Activated naive CD4-positive, alpha-beta T cell (primary cell): ENCODE measurements at places on chromosomes 4 and X.
A peak's percentile ranks its signal among the peaks of the same experiment; 100 is the strongest.

- no peak for DNase-seq
Measured at GRCh38 chrX:14922437-14922836, 49.2 kb downstream of the MOSPD2 start.

DNA sequence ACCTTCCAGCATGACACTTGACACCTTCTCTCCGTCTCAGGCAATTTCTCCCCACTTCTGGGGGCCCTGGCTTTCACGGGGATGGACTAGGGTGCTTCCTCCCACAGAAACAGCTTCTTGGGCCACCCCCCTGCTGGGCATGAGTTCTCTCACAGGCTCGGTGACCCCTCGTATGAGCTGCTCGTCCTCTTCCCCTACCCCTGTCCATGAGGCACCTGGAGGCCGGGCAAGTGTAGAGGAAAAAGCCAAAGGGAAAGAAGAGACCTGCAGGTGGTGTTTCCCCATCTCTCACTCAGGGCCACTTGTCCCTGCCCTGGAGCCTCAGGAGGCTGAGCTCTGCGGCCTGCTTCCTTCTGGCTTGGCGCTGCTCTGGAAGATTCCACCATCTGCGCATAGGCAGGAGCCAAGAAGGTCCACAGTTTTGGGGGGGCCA is 1.9 kb upstream of the RGS12 start:
- DNase-seq: no peak

- DNase-seq: no peak
Measured at GRCh38 chr4:40594261-40595178, 35.1 kb downstream of the RBM47 start.

DNA sequence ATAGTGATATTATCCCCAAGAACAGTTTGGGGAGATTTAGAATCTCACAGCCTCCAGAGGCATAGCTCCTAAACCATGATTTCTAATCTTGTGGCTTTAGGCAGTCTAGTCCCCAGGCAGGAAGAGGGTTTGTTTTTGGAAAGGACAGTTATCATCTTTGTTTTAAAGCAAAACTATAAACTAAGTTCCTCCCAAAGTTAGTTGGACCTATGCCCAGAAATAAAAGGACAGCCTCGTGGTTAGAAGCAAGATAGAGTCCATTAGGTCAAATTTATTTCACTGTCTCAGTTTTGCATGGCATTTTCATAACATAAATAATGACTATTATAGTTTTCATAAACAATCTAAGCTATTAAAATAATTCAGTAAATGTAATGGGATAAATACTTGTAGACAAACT is 120.5 kb downstream of the MAGEC2 start:
- DNase-seq: no peak

DNA sequence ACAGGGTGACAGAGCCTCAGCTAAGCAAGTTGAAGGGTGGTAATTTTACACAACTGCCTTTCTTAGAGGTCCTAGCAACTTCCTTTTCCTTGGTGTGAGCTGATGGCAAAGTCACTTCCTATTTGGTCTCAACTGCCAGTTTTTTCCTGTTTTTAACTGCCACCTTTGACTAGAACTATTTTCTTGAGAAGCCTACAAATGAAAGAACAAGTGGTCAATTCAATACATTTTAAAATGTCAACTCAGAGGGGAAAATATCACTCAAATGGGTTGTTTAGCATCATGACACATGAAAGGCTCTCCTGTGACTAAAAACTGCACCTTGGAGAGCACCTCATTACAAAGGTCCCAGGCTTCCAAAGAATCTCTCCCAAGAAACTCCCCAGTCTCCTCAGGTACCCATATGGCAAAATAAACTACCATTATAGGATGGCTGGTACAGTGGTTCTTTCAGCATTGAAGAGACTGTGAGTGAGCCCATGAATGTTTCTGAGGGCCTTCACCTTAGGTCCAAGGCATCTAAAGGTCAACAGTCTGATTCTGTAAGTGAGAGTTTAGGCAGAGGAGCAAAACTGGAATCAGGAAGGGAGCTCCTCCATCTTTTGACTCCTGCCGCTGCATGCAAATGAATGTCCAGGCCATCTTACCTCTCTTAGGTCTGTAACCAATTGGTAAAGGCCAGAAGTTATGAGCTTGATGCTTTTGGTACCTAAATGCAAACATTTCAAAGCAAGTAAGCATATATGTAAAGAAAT is 5.5 kb upstream of the STK26 start:
- DNase-seq: no peak

DNA sequence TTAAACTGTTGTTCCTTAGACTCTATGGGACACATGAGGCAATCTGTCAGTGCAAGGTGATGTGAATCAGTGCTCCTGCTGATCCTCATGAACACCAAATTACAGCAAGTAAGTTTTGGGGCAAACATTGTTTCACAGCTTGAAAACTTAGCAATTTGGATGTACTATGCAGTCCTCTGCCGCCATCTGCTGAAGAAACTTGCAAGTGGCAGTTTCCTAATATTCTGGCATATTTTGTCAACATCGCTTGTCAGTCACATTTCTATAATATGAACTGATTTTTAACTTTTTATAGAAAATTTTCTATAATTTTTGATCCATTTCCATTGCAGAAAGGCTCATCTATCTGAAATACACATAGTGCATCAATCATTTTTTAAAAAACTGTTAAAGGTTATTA is 56.3 kb downstream of the ZAR1 start:
- DNase-seq: peak; percentile 1

GRCh38 chrX:12975991-12976558 is 1.2 kb downstream of the TMSB4X start:
- peak; percentile 21 for DNase-seq

GRCh38 chrX:117120700-117121099 is 657.9 kb upstream of the CT83 start:
- DNase-seq: no peak

- DNase-seq: no peak
Measured at GRCh38 chr4:126705266-126705665, 927.5 kb upstream of the INTU start.

DNA sequence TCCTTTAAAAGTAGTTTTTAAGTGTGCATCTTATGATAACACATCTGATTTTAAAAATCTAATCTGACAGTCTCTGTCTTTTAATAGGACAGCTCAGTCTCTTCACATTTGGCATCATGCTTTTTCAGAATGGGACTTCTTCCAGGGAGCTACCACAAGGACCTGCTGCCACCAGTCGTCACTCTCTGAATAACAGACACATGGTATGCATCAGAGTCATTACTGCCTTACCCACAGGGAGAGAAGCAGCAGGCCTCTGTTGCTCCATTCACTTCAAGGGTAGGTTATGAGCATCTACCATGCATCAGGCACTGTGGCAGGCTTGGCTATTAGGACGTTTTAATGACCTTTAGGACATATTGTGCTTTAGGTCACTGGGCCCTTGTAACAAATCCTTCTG is 50.0 kb upstream of the AFAP1 start:
- no peak for DNase-seq

DNA sequence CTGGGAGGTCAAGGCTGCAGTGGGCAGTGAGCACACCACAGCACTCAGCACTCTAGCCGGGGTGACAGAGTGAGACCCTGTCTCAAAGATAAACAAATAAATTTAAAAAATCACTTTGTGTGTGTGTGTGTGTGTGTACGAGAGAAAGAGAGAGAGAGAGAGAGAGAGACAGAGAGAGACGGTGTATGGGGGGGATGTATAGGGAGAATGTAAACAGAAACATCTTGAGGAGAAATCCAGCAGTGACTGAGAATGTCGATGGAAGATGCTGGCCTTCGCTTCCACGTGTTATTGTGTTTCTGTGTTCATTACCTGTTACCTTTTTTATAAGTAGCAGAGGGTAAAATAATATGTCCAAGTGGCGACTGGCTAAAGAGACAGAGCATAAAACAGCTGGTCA is 23.6 kb upstream of the RBPJ start:
- no peak for DNase-seq

DNA sequence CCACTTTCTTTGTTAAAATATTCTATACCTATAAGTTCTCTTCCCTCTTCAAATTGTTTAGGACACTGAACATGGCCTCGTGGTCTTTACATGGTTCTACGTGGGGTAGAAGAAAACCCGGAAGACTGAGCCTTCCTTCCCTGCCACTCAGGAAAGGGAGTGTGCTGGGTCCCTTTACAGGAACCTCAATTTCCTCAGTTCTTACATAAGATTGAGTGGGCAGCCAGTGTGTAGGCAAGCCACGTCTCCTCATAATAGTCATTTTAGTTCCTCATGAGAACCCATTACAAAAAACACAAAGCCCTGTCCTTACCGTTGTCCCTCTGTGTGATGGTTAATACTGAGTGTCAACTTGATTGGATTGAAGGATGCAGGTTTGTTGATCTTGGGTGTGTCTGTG is 28.7 kb upstream of the SMIM10L2A start:
- no peak for DNase-seq

- DNase-seq: no peak
Measured at GRCh38 chrX:53223068-53223693, 1.8 kb downstream of the KDM5C start.

DNA sequence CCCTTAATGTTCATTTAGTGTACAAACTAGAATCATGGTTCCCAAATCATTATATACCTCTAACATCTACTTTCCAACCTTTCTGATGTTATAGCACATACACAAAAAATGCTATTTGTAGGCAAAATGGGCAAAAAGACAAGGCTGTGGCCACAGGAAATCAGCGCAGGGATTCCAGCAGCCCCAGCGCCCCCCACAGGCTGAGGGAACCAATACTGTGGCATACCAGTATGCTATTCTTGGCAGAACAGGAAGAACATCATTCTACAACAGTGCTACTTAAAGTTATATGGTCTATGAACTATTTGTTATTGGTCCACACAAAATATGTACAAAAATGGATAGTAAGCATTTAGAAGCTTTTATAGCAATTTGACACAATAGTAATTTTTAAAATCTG is 25.3 kb downstream of the STEEP1 start:
- no peak for DNase-seq

- DNase-seq: no peak
Measured at GRCh38 chrX:115679460-115679859, 118.5 kb downstream of the PLS3 start.
